Naive thymus-derived CD8-positive, alpha-beta T cell (primary cell): ENCODE measurements at places on chromosomes 6 and 20. TPM values are rescaled to one million over a fixed set of nuclear protein-coding genes. Genes with fewer than 3 reads are reported as not detected.

The HLA-DMB gene
- 10.8 TPM for polyA plus RNA-seq

The RAET1G gene
- not detected for polyA plus RNA-seq

The WTAP gene
- 104 TPM for polyA plus RNA-seq

The CAPN11 gene
- polyA plus RNA-seq = not detected

The CLPSL2 gene
- polyA plus RNA-seq = not detected

The LST1 gene
- 18.0 TPM for polyA plus RNA-seq

The TAGAP gene
- 97.4 TPM for polyA plus RNA-seq

The COL9A3 gene
- 0.15 TPM for polyA plus RNA-seq

The GHRH gene
- not detected for polyA plus RNA-seq

The CPXM1 gene
- polyA plus RNA-seq = 0.56 TPM

The DAAM2 gene
- polyA plus RNA-seq = not detected

The USP49 gene
- polyA plus RNA-seq = 0.48 TPM

The OPRM1 gene
- not detected for polyA plus RNA-seq

The L3MBTL1 gene
- polyA plus RNA-seq = 0.66 TPM

The PREX1 gene
- 20.9 TPM for polyA plus RNA-seq

The OR2B6 gene
- not detected for polyA plus RNA-seq

The WFDC6 gene
- polyA plus RNA-seq = not detected

The MOG gene
- polyA plus RNA-seq = not detected

The COL11A2 gene
- polyA plus RNA-seq = 0.08 TPM

The C2 gene
- not detected for polyA plus RNA-seq

The ABCC10 gene
- polyA plus RNA-seq = 9.6 TPM

The PCK1 gene
- polyA plus RNA-seq = not detected

The NOX3 gene
- not detected for polyA plus RNA-seq

The RBPJL gene
- not detected for polyA plus RNA-seq

The FBXO9 gene
- 46.1 TPM for polyA plus RNA-seq

The PLA2G7 gene
- not detected for polyA plus RNA-seq

The UNC5CL gene
- not detected for polyA plus RNA-seq

The MYLK4 gene
- 0.14 TPM for polyA plus RNA-seq

The SHLD1 gene
- 19.1 TPM for polyA plus RNA-seq

The KCNG1 gene
- not detected for polyA plus RNA-seq

The MYH7B gene
- 0.49 TPM for polyA plus RNA-seq

The SYNDIG1 gene
- not detected for polyA plus RNA-seq

The SIM1 gene
- polyA plus RNA-seq = not detected

The OR2J3 gene
- not detected for polyA plus RNA-seq

The PTGIS gene
- polyA plus RNA-seq = not detected

The CGAS gene
- polyA plus RNA-seq = 2.0 TPM

The MCHR2 gene
- not detected for polyA plus RNA-seq

The RIMS1 gene
- polyA plus RNA-seq = not detected

The HLA-DRB1 gene
- polyA plus RNA-seq = 11.5 TPM

The DOP1A gene
- 2.2 TPM for polyA plus RNA-seq

The C6orf15 gene
- polyA plus RNA-seq = not detected

The ECT2L gene
- not detected for polyA plus RNA-seq

The SMIM28 gene
- not detected for polyA plus RNA-seq

The CSTF1 gene
- 33.3 TPM for polyA plus RNA-seq

The GINS1 gene
- 0.25 TPM for polyA plus RNA-seq

The LTB gene
- polyA plus RNA-seq = 1,173 TPM

The OR2H1 gene
- not detected for polyA plus RNA-seq

The PPP1R14C gene
- polyA plus RNA-seq = not detected

The PRKN gene
- 4.0 TPM for polyA plus RNA-seq

The CD40 gene
- 4.3 TPM for polyA plus RNA-seq

The SLC26A8 gene
- polyA plus RNA-seq = not detected

The SLC29A1 gene
- polyA plus RNA-seq = 2.6 TPM

The OR2H2 gene
- polyA plus RNA-seq = not detected

The LZTS3 gene
- 3.7 TPM for polyA plus RNA-seq

The COL19A1 gene
- 0.02 TPM for polyA plus RNA-seq

The C6orf52 gene
- polyA plus RNA-seq = 0.60 TPM

The CCN6 gene
- polyA plus RNA-seq = 0.08 TPM

The NT5E gene
- 103 TPM for polyA plus RNA-seq

The LY6G6D gene
- not detected for polyA plus RNA-seq
